Sigmoid colon (tissue), 7 donors: ENCODE measurements at places on chromosomes 3 and 15. TPM values are rescaled to one million over a fixed set of nuclear protein-coding genes. Genes with fewer than 3 reads are reported as not detected.

The RSL24D1 gene
- 56.2 TPM for polyA plus RNA-seq

- no peak for DNase-seq
Measured at GRCh38 chr15:92938387-92938786, 38.3 kb downstream of the CHD2 start.

GRCh38 chr15:89028036-89028435 lies 60.2 kb upstream of the ABHD2 start:
- DNase-seq = no peak

DNA sequence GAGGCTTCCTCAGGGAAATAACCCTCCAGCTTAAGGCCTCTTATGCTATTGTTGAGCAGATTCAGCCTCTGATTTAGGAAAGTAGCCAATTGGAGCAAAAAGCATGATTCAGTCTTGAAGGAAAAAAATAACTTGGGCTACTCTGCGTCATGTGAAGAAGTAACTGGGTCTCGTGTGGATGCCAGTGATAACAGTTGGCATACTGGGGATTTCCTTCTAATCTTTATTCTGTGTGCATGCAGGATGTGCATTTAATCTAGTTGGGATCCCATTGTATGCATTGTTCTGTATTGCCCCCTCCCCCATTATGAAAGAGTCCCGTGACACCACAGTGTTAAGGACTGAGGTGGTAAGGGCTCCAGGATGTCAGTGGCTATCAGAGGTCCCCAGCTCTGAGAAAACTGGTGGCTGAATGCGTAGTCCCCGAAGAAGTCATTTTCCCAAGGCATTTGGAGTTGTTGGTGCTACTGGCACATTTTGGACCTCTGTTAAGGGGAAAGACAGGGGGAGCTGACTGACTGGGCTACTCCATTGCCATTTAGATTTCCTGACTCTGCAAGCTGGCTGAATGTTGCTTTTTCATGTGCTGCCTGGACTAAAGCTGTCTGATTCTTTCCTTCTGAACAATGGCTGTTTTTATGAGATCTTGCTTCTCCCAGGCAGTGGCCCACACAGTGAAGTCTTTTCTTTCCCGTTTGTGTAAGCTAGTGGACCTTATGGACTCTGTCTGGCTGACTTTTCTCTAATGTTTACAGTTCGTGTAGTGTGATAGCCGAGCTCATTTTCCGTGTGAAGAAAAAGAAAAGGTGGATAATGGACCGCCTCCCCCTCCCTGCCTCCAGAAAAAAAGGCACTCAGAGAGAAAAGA lies 38.4 kb upstream of the TRAK1 start:
- DNase-seq = peak; percentile 44

The GTPBP8 gene
- polyA plus RNA-seq = 16.8 TPM

GRCh38 chr3:133490468-133491351 lies 82.8 kb upstream of the CDV3 start:
- DNase-seq = no peak

The FGF12 gene
- 0.60 TPM for polyA plus RNA-seq

The GXYLT2 gene
- polyA plus RNA-seq = 1.6 TPM

The MYO5C gene
- 16.4 TPM for polyA plus RNA-seq

DNA sequence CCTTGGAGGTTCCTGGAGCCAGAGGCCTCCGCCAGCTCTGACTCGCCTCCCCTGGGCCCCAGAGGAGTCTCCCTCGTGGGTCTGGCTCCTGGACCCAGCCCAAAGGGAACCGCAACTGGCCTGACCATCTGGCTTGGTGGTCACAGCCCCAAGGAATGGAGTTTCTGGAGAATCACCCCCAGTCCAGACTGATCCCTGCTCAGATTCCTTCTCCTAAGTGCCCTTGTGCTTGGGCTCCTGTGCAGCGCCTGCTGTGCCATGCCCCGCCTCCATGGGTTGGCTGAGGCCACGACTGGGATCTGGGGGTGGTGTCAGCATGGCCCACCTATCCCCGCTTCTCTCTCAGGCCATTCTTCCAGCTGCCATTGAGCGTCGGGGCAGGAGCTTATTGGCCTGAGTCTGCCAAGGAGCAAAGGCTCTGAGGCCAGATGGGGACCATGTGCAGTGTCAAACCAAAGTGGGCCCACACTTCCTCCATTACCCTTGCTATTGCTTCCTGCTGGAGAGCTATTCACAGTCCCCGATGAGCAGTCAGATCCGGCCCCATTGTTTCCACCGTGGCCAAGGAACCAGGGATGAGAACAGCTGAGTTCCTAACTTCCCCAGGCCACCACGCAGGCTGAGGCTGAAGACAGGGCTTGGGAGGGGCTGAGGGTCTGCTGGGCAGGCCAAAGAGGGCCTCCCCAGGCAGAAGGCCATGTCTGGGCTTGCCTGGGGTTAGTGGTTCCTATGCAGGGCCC lies 19.0 kb downstream of the CSPG4 start:
- no peak for DNase-seq

The VPS33B gene
- 13.2 TPM for polyA plus RNA-seq

DNA sequence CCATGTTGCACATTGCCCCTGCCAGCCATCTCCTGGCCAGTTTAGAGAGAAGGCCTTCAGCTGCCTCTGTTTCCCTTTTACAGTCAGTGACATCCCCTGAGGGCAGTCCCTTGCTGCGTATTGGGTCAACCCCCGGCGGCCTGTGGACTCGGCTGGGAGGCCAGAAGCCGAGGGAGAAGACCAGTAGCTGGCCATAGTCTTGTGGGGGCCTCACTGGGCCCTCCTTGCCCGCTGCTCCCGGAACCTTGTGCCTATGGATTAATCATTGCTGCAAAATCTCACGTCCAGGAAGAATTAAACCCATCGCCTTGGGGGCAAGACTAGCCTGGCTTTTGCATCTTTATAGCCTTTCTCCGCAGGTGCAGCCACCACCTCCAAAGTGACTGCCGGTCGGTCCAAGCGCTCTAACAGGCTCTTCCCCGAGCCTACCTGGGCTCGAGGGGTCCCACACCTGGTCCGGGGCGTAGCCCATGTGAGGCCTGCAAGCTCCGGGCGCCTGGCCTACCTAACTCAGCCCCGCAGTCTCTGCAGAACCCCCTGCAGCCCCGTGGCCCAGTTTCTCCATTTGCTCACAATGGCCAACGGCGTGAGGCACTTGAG lies 870 bp upstream of the CHAC1 start:
- no peak for DNase-seq

DNA sequence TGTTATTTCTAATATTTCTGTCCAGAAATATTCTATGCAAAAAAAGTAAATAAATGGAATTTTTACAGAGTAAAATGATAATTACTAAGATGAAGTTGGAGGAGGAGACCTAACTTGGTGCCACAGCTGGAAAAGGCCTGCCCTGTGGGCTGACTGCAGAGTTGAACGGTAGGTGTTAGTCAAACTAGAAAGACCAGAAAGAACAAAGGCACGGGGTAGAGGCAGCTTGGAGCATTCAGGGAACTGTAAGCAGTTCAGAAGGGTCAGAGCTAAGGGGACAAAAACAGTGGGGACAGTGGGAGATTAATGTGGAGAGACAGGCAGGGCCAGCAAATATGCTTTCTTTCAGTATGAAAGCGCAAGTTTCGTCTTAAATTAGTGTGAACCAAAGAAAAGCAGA lies 39.3 kb upstream of the PTPRG start:
- DNase-seq = no peak

GRCh38 chr3:197880491-197881269 lies 69.3 kb upstream of the RPL35A start:
- DNase-seq = no peak

DNA sequence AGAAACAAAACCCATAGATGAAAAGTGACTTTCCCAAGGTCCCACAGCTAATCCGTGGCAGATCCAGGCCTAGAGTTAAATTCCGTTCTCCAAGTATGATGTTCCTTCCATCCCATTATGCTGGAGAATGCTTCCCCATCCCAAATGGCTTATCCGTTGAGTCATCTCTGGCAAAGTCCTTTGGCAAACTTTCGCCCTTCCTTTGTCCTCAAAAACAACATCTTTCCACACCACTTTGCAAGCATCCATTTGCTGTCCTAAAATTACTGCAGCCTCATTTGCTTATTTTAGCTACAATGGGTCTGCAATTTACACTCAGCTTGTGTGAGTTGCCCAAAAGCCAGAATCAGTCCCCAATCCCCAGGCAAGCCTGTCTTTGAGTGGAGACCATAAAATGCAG lies 304.0 kb upstream of the TLE3 start:
- DNase-seq = peak; percentile 72

The EBLN2 gene
- polyA plus RNA-seq = not detected

- peak; percentile 98 for DNase-seq
Measured at GRCh38 chr3:127786353-127787070, 35.8 kb downstream of the MGLL start.

- DNase-seq = no peak
Measured at GRCh38 chr15:69729167-69729748, 276.6 kb downstream of the RPLP1 start.

DNA sequence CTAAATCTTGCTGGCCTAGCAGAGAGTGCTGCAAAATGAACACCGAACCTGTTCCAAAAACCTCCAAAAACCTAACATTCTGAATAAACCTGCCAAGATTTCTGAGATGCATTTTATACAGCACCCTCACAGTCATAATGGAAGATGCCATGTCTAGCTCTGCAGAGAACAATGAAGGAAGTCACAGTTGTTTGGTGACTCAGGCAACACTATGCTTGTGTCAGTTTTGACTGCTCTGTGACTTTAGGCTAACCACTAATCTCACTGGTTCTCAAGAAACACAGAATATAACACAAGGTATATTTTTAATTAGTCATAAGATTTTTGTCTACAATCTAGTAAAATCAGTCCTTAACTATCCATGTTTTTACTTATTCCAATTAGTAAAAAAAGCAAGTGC lies 606.6 kb downstream of the TBL1XR1 start:
- no peak for DNase-seq

GRCh38 chr15:101137312-101137940 lies 114.4 kb downstream of the CHSY1 start:
- DNase-seq = no peak

DNA sequence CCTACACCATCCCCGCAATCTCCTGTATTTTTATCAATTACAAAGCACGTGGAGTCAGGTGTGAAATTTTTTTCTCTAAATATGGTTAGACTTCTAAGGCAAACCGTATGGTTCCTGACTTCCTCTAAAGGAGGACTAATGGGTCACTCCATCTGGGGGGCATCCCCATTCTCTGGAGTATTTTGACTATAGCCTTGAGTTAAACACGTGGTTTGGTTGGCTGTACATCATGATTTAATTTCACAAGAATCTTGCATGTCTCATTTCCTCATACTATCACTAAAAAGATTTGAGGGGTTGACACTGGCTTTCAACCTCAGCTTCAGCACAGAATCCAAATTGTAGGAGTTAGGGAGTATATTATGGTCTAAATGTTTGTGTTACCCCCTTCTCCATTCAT lies 25.3 kb upstream of the ZNF770 start:
- no peak for DNase-seq

- DNase-seq = no peak
Measured at GRCh38 chr15:64892847-64893403, 18.8 kb upstream of the ANKDD1A start.

- no peak for DNase-seq
Measured at GRCh38 chr3:4313606-4314293, 10.6 kb downstream of the SETMAR start.

- no peak for DNase-seq
Measured at GRCh38 chr3:158569794-158570193, 1.2 kb upstream of the MLF1 start.

DNA sequence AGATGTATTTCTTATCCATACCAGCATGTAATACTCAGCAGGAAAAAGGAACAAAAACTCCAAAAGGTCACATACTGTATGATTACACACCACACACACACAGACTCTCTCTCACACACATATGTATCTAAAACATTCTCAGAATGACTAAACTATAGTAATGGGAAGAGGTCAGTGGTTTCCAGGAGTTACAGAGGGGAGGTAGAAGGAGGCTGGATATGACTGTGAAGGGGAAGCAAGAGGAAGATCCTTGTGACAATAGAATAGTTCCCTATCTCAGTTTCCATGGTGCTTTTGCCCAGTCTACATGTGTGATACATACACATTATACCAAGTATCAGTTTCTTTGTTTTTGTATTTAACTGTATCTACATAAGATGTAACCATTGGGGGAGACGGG lies 190.1 kb downstream of the IL5RA start:
- no peak for DNase-seq

GRCh38 chr3:8112587-8112986 lies 389.0 kb upstream of the LMCD1 start:
- no peak for DNase-seq

- no peak for DNase-seq
Measured at GRCh38 chr15:52780172-52780980, 9.8 kb downstream of the ONECUT1 start.

- DNase-seq = no peak
Measured at GRCh38 chr15:22939051-22939450, 41.1 kb downstream of the CYFIP1 start.

- DNase-seq = no peak
Measured at GRCh38 chr3:36827133-36827532, 62.8 kb upstream of the DCLK3 start.

GRCh38 chr15:72113347-72114031 lies 4.5 kb downstream of the MYO9A start:
- no peak for DNase-seq
